ENCODE measurements at places on chromosomes 7 and 10.

DNA sequence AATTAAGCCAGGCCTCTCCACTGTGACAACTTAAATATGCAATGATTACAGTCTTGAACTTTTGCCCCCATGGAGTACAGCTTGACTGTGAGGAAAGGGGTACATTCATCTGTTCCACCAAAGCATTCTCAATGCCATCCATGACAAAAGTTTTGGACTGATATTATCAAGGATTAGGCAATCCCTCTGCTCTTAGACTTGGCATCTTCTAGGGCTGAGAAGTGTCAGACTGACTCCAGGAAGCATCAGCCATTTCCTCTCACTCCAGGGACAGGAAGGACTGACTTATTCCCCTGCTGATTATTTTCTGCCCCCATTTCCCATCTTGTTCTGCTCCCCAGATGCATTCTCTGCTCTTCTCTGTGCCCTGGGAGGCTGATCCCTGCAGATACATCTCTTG is 69.7 kb downstream of the ZNF365 start:
- no peak for DNase-seq

GRCh38 chr10:13335881-13336280 is 12.2 kb downstream of the SEPHS1 start:
- no peak for DNase-seq

DNA sequence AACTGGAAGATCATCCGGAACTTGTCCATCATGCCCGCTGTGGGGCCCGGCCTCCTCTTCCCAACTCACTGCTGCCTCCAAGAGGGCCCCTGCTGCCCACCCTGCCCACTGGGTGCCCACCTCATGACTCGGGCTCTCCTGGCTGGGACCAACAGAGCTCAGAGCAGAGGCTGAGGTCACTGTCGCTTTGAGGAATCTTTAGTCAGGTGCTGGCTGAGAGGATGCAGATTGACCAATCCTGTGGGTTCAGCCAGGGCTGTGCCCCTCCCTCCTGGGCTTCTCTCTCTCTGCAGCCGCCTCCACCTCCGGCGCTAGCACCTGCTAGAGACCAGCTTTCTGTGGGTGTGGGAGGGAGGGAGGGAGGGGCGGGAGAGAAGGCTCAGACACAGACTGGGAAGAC is at the start of gene CALHM1:
TSS of gene CALHM1 (minus strand) at position 181 of the 400 bp plus-strand sequence. CDS start at position 32, 149 bp downstream.
- DNase-seq = peak; percentile 51

- DNase-seq = no peak
Observed at GRCh38 chr7:136868496-136869000, at the start of gene CHRM2. TSS of gene CHRM2 (plus strand) at chr7:136868652. CDS start at chr7:137014866, 146,214 bp downstream.

GRCh38 chr7:87878208-87878735 is 2.0 kb downstream of the DBF4 start:
- DNase-seq = no peak

DNA sequence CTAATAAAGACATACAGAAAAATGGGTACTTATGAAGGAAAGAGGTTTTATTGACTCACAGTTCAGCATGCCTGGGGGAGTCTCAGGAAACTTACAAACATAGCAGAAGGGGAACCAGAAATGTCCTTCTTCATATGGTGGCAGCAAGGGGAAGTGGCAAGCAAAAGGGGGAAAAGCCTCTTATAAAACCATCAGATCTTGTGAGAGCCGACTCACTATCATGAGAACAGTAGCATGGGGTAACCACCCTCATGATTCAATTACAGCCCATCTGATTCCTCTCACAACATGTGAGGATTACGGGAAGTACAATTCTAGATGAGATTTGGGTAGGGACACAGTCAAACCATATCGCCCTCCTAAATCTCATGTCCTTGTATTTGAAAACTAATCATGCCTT is 1305.4 kb upstream of the SORCS1 start:
- DNase-seq = no peak

- DNase-seq = peak; percentile 34
Observed at GRCh38 chr10:84076540-84077195, 62.6 kb upstream of the GHITM start.

DNA sequence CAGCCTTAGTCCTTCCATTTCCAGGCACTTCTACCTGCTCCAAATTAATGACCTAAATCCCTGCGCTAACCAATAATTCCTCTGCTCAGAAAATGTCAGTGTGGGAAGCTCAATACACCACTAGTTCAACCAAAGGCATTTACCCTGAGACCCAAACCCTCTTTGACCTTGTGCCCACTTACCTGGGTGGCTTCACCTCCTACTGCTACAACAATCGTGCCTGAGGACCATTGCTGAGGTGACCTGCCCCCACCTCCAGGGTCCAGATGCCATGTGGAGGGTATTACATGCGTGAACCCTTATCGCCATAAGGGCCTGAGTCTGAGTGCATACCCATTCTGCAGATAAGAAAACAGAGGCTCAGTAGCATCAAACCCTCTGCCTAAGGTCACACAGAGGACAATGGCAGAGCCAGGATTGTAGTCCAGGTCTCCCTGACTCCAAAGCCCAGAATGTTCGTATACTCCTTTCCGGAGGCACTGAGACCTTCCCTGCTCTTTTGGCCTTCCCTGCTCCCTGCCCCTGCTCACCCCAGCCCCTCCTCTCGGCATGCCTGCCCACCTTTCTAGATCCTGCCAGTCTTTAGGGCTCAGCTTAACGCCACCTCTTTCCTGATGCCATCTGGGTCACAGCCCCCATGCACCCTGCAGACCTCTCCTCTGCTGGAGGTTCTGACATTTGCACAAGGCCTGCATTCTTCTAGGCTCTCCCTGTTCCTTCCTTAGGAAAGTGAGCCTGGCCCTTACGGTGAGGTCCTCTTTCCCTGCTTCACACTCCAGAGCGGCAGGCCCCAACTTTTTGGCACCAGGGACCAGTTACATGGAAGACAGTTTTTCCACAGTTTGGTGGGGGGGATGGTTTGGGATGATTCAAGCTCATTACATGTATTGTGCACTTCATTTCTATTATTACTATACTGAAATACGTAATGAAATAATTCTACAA is 94.9 kb downstream of the CHST15 start:
- no peak for DNase-seq

- DNase-seq = no peak
Observed at GRCh38 chr10:132943791-132944404, 1.5 kb upstream of the CFAP46 start.

DNA sequence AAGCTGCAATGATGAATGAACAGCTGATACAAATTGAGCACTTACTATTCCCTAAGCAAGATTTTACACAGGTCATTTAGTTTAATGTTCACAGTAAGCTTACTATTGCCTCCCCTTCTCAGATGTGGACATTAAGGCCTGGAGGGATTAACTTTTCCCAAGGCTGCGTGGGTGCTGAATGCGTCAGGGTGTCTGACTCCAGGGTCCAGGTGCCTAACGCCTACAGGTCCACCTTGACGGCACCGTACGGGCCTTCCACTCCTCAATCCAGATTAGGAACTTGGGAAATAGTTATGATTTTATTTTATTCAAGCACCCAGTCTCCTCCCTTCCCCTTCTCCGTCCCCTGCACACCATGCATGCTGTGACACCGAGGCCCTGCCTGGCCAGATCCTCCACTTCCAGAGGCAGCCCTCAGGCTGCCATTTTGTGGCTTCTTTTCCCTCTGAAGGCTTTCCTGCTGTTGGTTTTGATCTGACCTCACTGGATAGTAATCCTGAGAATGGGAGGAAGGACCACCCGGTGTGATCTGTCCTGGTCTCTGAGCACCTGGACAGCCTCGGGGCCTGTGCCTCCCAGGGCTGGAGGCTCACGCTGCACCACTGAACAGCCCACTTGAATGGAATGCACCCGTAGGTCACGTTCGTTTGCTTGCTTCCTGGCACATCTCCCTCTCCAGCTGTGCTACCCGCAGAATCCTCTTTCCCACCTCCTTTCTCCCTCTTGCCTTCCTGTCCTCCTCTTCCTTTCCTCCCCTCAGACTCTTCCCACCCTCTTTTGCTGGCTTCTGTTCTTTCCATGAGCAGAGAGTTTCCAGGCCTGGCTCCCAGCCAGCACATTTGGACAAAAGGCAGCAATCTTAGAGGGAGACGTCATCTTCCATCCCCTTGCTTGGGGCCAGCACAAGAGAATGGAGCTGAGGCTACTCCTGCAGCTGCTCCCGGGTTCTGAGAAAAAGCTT is 14.4 kb downstream of the DENND2A start:
- no peak for DNase-seq

- no peak for DNase-seq
Observed at GRCh38 chr7:16094651-16095050, 326.7 kb downstream of the CRPPA start.

- DNase-seq = no peak
Observed at GRCh38 chr10:79137826-79138225, 69.1 kb downstream of the ZMIZ1 start.

DNA sequence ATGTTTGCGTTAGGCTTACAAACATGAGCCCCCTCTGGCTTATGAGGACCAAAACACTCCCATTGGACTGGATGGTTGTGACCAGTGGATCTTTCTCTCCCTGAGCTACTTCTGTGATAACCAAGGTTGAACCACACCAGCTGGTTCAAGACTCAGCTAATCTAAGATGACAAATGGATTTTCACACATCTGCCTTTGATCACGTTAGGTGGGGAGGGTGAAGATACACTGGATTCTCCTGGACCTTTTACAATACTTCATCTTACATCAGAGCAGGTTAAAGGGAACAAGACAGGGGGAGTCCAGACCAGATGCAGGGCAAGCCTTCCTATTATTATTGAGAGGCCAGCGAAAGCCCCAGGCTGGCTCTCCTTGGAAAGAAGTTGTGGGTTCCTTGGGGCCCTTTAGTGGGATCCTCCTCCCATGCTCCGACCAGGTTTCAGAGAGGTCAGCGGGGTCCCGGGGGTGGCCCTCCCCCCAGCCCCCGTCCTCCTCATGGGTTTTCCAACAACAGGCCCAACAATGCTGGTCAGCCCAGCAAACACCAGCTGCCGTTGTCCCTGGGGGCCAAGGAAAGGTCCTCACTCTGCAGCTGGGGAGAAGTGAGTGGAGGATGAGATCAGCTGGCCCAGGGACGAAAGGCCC is 2.8 kb downstream of the GFRA1 start:
- no peak for DNase-seq

All from K562 (cell line).